ENCODE measurements at places on chromosomes 16 and 17.

GRCh38 chr17:21042458-21043295, at the start of gene USP22:
TSS of gene USP22 (minus strand) at chr17:21043011. CDS start at chr17:21042835, 176 bp downstream.
- no peak for DNase-seq

DNA sequence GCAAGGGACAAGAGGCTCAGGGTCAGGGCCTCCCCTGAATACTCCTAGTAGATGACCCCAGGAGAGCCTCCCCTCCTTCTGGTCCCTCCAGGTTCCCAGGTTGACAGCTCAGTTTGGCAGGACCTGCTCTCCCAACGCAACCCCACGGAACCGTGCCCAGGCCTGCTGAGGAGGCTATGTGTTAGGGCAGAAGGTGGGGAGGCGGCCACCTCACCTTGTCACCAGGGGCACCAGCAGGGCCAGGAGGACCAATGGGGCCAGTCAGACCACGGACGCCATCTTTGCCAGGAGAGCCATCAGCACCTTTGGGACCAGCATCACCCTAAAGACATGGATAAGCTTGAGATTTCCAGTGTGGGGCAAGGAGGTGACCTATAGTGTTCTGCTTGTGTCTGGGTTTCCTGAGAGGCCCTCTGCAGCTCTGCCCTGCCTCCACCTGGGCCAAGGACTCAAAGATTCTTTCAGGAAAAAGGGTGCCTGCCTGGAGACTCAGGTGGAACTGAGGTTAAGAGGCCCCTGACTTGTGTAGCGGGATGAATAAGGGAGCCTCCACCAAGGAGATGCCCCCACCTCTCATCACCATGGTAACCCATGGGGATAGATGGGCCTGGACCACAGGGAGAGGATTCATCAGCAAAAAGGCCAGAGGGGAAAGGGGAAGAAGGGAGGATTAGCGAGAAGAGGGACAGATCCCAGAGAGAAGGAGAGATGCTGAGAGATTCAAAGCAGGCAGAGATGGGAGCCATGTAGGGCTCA, 10.7 kb downstream of the COL1A1 start:
- peak; percentile 88 for DNase-seq

DNA sequence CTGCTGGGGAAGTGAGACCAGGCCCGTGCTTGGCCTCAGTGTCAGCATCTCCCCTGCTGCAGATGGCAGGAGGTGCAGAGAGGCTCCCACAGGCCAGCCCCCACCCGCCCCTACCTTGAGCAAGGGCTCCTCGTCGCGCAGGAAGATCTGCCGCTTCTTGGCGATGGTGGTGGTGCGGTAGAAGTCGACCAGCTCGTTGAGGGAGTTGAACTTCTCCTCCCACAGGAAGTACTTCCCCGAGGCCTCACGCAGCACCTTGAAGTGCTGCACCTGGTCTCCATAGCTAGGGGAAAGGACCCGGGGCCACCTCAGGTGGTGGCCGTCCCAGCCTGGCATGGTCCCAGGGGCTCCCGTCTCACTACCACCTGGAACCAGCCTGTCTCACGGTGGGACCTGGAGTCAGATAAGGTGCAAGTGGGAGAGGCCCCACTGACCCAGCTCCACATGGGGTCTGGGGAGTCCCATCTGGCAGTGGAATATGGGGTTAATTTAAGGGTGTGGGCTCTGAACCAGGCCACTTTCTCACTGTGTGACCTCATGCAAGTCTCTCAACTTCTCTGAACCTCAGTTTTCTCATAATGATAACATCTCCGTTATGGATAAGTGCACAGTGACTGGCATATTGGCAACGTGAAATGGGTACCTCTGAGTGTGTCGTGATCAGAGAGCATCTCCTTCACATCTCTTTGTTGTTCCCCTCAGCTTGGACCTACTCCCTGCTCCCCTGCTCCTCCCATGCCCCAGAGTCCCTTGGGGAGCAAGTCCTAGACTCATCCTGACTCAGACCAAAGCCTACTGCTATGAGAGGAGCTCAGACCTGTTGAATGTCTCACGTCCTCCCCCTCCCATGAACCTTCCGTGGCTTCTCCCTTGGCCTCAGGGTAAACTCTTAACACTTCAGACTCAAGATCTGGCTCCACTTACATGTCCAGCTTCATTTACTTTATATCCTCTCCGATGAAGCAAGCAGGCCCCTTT, 19.8 kb upstream of the FAM83G start:
- DNase-seq: peak; percentile 69

DNA sequence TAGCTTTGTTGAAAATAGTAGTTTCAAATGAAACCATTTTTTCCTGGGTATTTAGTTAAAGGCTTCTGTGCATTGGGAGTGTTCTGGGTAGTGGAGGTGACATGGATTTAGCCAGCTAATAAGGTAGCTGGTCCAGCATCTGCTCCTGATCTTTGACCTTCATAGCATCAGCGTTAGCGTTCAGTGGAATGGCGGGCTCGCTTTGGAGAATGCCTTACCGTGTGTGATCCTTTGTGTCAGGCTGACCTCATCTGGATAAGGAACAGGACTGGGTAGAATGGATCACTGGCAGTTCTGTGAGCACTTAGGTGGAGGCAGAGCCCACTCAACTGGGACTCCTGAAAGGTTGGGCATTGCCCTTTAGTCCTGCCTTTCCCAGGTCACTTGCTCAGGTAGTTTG, 3.7 kb downstream of the SAP30BP start:
- DNase-seq: no peak

GRCh38 chr16:12341423-12341822, 364.9 kb downstream of the SNX29 start:
- DNase-seq: peak; percentile 84

GRCh38 chr16:11254913-11255736, 879 bp downstream of the SOCS1 start:
- peak; percentile 48 for DNase-seq
